ENCODE measurements at places on chromosomes 1 and 21. TPM values are rescaled to one million over a fixed set of nuclear protein-coding genes. Genes with fewer than 3 reads are reported as not detected.

DNA sequence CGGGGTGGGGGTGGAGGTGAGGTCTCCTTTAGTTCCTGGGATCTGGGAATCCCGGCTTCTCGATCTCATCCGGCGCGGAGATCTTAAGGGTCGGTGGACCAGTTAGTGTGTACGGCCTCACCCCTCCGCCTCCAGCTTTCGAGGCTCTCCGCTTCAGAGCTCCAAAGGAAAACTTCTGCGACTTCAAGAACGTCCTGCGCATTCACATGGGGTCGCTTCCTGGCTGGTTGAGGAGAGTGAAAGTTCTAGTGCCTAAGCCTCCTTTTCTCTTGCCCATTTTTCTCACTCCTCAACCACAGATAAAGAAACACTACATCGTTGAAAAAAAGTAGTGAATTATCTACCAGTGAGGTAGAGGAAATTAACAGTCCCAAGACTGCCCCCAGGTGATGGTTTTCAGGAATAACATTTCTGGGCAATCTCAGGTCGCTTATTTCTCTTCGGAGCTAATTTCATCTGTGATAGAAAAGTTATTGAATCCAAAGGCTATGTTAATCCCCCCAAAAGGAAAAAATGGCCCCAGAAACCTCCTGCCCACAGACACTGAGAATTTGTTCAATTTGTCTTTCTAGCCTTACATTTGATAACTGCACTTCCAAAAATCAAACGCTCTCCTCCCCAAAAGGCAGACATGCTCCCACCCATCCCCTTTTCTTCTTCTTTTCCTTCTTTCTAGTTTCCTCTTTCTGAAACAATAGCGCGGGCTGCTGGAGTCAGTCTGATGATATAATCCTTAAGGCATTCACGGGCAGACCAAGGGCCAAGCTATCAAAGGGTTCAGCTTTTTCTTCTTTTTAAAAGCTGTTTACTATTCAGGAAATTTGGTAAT lies 20.6 kb upstream of the TBX15 start:
- DNase-seq = peak; percentile 58

GRCh38 chr1:207966521-207966920 lies 55.6 kb upstream of the CD34 start:
- no peak for DNase-seq

- DNase-seq = no peak
Measured at GRCh38 chr1:186623551-186623950, 56.7 kb downstream of the PTGS2 start.

GRCh38 chr1:29361686-29362085 lies 125.4 kb downstream of the PTPRU start:
- no peak for DNase-seq

- no peak for DNase-seq
Measured at GRCh38 chr1:54490361-54491248, 57.4 kb upstream of the ACOT11 start.

GRCh38 chr1:25117233-25117823 lies 115.0 kb downstream of the SYF2 start:
- no peak for DNase-seq

- no peak for DNase-seq
Measured at GRCh38 chr1:237013608-237014007, 9.4 kb upstream of the MT1HL1 start.

- no peak for DNase-seq
Measured at GRCh38 chr1:230253150-230253549, 173.0 kb downstream of the PGBD5 start.

DNA sequence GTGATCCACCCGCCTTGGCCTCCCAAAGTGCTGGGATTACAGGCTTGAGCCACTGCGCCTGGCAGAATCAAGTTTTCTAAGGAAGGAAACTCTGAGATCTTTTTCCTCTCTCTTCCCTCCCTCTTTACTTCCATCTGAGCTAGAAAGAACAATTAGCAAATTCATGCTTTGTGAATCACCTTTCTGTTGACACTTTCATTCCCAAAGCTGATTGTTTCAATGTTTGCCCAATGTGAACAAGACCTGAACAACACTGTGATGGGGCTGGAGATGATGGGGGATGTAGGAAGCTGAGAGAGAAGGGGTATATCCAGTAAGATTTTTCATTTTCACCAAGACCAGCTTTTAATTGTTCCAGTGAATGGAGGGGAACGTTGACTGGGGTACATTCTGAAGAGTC lies 5.7 kb upstream of the TENT5B start:
- no peak for DNase-seq

DNA sequence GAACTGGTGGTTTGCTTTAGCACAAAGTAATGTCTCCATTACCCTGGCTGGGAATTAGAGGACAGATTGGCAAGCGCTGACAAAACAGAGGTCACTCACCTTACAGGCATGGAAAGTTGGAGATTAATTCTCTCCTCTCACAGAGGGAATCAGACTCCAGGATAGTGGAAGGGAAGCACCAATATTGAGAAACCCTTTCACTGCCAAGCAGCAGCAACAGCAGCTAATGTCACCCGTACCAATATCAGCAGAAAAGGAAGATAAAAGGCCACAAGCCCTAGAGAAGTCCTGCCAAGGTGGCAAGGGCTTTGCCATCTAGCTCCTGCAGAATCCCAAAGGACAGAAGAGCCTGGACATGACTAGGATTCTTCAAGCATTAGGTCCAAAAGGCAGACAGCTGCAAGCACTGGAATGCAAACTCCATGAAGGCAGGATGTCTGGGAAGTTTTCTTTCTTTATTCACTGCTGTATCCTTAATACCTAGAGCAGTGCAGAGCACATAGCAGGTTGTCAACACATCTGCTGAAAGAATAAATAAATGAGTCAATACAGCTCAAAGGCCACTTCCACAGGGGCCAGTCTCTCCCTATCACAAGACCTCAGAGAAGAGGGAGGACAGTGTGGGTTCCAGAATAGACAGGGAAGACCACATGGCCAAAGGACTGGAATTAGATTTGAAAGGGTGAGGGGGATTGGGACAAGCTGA lies 57.2 kb downstream of the ERI3 start:
- DNase-seq = no peak

- peak; percentile 64 for DNase-seq
Measured at GRCh38 chr1:30034627-30035521, 688.5 kb downstream of the MATN1 start.

DNA sequence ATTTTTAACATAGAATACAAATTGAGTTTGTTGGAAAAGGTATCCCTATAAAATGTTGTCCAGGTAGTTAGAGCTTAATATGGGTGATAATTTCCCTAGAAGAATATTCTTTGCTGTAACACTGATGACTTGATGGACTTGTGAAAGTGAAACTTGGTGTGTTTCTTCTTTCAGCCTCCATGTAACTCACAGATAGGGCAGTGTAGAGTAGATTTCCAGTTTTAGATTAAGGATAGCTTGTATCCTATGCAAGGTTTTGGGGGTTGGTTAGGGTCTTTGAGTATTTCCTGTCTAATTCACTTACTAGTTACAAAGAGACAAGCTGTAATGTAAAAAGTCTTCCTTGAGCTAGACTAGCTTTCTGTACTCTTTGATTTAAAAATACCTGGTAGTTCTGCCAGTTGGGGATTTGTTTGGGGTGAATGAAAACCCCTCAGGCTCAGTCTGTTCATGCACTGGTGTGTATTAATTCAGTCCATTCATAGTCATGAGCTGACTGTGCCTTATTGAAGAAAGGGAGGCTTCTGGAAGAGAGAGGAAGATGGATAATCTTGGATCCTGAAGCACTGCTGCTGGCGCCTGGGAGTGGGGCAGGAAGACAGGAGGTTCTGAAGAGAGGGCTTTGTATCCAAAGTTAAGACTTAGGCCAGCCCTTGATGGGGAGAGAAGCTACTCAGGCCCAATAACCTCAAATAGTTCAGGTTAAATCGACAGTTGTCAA lies 83.6 kb downstream of the CAMTA1 start:
- DNase-seq = peak; percentile 49

- DNase-seq = peak; percentile 41
Measured at GRCh38 chr1:84164161-84164560, 20.1 kb downstream of the PRKACB start.

- peak; percentile 40 for DNase-seq
Measured at GRCh38 chr1:171654201-171654941, 1.9 kb upstream of the MYOC start.

GRCh38 chr21:27359141-27359540 lies 392.3 kb upstream of the ADAMTS5 start:
- peak; percentile 35 for DNase-seq

- peak; percentile 0 for DNase-seq
Measured at GRCh38 chr1:177546346-177546745, 375.6 kb downstream of the BRINP2 start.

DNA sequence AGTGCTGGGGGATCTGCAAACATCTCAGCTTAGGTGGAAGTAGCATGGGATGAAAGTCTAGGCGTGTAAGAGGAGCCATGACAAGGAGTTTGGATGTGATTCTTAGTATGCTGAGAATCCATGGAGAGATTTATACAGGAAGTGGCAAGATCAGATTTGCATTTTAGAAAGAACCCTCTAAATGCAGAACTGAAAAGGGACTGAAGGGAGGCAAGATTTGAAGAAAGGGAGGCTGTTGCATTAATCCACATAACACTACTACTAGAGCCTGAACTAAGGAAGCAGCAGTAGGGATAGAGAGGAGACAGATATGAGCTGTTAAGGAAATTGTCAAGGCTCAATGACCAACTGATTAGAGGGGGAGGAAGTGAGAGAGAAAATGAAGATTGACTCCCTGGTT lies 9.8 kb downstream of the C1orf74 start:
- no peak for DNase-seq

- no peak for DNase-seq
Measured at GRCh38 chr1:107547363-107548155, 406.7 kb downstream of the NTNG1 start.

DNA sequence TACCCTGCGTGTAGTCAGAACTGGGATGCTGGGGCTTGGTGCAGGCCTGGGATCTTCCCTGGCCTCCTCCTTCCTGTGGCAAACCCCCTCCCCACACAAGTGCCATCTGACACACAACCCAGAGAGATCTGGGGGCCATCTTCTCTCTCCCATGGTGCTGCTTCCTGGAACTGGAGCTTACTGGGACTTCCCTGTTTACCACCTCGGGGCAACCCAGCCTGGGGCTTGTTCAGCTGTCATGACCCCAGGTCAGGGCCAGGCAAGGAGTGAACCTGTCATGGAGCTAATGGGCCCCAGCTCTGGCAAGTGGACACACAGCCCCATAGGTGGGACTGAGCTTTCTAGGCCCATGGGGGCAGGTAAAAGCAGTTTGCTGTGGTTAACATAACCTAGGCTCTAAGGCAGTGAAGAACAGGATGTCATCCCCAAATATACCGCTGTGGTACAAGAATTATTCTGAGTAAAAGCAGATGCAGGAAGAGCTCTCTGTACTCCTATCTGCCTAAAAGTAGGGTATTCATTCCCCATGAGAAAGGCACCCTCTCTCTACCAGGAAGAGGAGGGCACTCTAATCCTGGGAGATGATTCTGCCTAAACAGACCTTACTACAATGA lies 2.4 kb downstream of the TRIM11 start:
- DNase-seq = no peak

DNA sequence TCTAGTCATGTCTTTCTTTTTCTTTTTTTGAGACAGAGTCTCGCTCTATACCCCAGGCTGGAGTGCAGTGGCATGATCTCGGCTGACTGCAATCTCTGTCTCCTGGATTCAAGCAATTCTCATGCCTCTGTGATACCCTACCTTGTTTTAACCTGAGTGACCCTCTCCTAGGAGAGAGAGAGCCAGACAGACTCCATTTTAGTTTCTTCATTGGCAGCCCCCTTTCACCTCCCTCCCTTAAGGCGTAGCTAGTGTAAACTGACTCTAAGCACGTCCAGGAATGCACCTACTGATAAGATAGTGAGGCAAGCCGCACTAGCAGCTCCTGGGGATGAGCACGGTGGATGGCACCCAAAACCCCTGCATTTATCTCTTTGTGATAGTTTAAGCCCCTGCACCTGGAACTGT lies 5.2 kb upstream of the PKNOX1 start:
- no peak for DNase-seq

GRCh38 chr1:152968248-152968647 lies 2.2 kb upstream of the SPRR4 start:
- no peak for DNase-seq

GRCh38 chr1:28102189-28102588 lies 13.8 kb upstream of the EYA3 start:
- DNase-seq = no peak

DNA sequence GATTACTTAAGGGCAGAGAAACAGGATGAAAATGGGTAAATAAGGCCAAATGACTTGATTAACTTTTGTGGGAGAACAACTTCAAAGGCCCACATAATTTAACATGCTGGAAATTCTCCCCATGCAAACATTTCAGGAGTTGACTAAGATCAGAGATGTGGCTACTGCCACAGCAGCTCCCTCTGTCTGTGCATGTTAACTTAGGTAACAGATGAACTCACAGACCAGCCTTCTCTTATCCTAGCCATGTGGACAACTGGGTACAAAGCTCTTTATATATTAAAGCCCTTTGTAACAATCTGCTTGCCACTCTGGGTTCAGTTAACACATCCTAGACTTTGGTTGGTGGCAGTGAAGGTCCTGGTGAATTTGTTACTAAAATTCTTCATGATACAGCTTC lies 33.2 kb downstream of the BEND5 start:
- DNase-seq = no peak

- no peak for DNase-seq
Measured at GRCh38 chr1:172603816-172604215, 55.1 kb upstream of the FASLG start.

GRCh38 chr1:86067626-86068025 lies 88.9 kb downstream of the COL24A1 start:
- DNase-seq = no peak

- DNase-seq = no peak
Measured at GRCh38 chr1:180521474-180522212, 19.3 kb upstream of the ACBD6 start.

DNA sequence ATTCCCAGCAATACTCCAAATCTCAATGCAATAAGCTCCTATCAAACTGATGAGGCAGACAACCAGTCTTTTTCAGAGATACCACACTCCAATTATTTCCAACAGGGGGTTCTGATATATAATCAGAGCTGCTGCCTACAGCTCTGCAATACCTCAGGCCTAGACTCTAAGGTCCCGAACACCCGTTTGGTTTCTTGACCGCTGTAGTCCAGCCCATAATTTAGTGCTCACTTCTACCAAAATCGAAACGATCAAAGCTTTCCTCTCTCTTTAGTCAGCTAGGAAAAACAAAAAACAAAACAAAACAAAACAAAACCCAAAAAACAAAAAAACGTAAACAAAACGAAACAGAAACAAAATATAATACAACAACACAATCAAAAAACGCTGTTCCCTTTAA lies 453.0 kb downstream of the NEGR1 start:
- DNase-seq = no peak

MAST2 gene
- total RNA-seq = 13.1 TPM

ARHGEF11 gene
- total RNA-seq = 12.5 TPM

RCOR3 gene
- total RNA-seq = 14.8 TPM

DPH5 gene
- 20.5 TPM for total RNA-seq

VAMP4 gene
- total RNA-seq = 13.1 TPM

KIAA0319L gene
- total RNA-seq = 17.9 TPM

DNASE2B gene
- not detected for total RNA-seq

AADACL3 gene
- not detected for total RNA-seq

KRTAP19-1 gene
- not detected for total RNA-seq

FAM131C gene
- 0.20 TPM for total RNA-seq

ADGRB2 gene
- 6.7 TPM for total RNA-seq
